Activated CD8-positive, alpha-beta memory T cell treated with anti-CD3 and anti-CD28 coated beads for 1 hour (primary cell): ENCODE measurements at places on chromosomes 7 and 10.
A peak's percentile ranks its signal among the peaks of the same experiment; 100 is the strongest.

- no peak for DNase-seq
These were observed 932 bp downstream of the ESYT2 start for GRCh38 chr7:158828133-158829020.

DNA sequence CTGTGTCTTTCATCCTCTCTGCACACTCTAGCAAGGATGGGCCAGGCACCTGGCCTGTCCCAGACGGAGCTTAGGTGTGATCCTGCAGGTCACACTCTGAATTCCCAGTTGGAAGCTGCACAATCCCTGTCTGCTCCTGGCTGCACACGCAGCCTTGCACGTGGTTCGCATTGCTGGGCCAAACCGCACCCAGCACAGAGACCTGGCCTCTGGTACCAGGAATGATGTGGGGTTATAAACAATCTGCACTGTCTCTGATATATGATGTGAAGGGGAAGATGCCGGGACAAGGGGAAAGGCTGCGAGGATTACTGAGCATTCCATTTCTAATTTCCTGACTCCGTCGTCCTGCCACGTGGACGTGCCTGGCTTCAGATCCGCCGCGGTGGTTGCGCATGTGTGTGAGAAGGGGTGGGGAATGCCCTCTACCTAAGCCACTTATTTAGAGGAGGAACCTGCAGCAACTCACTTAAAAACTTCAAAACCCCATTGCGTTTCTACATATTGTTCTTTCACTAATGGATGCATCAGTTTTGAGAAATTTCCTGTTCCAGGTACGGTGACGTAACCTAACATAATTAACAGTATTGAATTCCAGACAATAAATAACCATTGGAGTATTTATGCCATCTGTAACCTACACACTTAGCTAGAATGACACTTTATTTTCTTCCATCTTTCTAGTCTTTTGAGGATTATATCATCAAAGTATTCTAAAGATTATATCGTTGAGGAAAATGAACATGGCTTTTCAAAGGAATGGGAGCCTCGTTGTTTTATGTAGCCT is 559.7 kb upstream of the MGMT start:
- no peak for DNase-seq

DNA sequence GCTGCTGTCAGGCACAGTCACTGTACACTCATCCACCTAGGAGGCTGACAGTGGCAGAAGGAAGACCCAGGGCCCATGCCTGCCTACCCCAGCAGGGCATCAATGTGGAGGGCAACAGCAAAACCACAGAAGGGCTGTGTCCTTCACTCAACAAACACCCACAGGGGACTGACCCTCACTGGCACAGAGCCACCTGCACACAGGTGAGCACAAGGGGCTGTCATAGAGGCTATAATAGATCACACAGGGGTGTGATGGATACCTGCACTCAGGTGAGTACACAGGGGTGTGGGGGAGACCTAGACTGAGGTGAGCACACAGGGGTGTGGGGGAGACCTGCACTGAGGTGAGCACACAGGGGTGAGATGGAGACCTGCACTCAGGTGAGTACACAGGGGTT is 132.8 kb upstream of the TCERG1L start:
- DNase-seq = no peak

DNA sequence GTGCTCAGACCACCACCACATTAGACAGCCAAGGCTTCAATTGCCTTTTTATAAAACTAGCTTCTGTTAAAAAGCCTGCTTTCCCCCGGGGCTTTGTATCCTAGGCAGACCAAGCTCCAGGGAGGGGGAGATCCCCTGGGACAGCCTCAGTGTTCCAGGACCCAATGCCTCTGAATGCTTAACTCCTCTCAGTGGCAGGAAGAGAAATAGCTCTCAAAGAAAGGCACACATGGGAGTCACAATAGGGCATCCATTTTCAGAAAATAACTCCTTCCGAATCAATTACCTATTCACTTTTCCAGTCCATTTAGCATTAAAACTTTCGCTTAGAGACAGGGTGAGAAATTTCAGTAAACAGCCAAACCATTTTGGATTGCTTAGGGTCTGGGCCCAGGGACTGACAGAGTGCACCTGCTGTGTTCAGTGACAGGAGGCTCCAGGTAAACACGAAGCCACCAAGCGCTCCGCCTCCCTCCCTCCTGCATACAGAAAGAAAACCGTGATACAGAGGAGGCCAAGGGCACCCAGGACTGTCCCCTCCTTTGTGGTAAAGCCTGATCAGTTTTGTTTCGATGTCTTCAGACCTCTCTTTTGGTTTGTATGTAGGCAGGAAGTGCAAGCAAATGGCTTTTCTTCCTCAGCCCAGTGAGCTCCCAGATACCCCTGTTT is 599.7 kb downstream of the KCNMA1 start:
- no peak for DNase-seq

DNA sequence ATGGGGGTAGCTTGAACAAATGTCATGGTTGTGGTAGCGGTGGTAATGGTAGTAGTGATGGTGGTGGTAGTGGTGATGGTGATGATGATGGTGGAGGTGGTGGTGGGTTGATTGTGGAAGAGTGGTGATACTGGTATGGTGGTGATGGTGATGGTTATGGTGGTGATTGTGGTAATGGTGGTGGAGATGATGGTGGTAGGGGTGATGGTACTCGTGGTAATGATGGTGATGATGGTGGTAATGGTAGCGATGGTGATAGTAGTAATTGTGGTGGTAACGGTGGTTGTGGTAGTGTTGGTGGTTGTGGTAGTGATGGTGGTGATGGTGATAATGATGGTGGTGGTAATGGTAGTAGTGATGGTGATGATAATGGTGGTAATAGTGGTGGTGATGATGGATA is 65.7 kb upstream of the SDK1 start:
- no peak for DNase-seq

- peak; percentile 64 for DNase-seq
These were observed 145.3 kb downstream of the CELF2 start for GRCh38 chr10:11162828-11163599.

DNA sequence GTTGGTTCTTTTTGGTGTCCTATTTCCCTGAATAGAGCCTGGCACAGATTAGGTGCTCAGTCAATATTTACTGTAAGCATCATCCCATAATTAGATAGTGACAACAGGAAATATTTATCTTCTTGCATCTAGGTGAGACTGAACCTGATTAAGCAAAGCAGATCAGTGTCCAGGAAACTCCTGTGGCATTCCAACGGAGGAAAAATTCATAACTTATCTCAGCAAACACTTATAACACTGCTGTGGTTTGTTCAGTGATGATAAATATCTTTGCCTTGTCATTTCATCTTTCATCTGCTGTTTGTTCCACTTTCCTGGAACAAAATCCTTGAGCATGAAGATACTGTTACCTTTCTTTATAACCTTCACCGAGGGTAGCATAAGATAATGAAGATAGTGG is 1160.3 kb upstream of the AUTS2 start:
- DNase-seq = no peak

DNA sequence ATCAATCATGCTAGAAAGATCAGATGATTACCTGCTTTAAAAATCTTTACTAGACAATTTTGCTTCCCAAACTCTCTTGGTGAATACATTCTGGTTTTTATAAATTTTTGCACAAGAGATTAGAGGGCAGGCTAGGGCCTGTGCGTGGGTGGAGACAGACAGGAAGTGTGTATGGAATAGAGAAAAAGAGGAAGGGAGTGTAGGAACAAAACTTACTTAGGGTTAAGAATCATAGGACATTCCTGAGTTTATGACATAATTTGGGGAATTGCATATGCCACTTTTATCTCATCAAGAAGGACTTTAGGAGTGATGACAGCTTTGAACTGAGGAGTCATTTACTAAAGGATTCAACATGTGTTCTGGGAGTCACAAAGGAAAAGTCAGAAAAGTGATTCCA is 31.3 kb downstream of the LAMB1 start:
- DNase-seq = no peak

DNA sequence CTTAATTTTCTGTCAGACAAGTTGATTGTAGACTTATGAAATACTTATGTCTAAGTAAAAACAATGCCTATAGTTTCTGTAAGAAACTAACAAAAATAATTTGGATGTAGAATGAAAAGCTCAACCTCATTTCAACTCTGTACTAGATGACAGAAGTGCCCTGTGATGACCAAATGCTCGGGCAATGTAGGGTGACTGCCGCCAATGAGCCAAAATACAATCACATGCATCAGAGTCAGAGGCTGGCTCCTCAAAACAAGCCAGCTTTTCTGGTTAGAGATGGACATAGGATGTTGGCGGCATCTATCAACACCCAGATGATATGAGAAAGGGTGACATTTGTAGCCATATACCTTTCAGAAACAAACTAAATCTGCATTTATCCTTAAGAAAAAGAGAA is 23.9 kb downstream of the LMOD2 start:
- DNase-seq = no peak

DNA sequence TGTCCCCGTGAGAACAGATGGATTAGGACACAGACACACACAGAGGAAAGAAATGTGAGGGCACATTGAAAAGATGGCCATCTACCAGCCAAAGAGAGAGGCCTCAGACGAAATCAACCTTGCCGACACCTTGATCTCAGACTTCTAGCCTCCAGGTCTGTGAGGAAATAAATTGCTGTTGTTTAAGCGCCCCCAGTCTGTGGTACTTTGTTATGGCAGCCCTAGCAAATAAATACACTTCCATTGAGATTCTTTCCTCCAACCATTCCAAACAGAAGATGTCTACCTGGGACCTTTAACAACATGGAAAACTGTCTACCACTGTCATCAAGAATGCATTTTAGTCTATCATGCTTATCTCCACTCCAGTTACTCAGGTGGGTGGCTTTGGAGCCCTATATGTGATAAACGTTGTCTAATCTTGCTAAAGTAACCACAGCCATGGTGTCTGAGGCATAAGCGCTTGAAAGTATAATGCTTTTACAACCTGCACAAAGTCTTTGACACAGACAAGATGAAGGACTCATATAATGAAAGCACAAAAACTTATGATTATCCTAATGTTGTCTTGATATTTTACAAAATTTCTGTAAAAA is 244.3 kb downstream of the MTERF1 start:
- no peak for DNase-seq

DNA sequence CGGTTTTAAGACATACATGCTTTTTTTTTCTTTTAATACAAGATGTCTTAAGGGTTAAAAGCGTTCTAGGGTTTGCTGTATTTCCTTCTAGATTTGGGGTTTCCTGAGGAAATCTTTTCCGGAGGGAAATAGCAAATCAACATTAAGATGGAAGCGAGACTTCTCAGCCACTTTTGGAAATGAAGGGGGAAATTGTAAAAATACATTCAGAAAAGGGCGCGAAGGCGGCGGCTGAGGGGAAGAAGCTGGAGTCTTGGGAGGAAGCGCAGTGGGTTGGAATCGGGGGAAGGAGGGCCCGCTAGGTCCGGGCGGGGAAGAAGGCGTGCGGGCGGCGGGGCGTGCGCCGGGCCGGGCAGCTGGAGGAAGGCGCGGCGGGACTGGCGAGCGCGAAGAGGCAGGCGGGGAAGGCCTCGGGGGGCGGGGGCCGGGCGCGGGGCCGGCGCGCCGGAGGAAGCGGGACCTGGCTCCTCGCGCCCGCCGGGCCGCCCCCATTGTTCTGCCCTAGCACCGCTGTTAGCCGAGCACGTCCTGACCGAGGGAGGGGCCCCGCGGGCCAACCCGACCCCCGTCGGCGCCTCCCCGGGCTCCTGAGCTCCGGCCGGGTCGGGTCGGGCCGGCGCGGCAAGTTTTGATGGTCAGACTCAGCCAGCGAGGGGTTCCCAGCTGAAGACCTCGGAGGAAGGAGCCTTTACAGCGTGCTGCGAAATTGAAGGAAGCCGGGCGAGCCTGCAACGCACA is 1.5 kb upstream of the SKIDA1 start:
- DNase-seq = no peak

DNA sequence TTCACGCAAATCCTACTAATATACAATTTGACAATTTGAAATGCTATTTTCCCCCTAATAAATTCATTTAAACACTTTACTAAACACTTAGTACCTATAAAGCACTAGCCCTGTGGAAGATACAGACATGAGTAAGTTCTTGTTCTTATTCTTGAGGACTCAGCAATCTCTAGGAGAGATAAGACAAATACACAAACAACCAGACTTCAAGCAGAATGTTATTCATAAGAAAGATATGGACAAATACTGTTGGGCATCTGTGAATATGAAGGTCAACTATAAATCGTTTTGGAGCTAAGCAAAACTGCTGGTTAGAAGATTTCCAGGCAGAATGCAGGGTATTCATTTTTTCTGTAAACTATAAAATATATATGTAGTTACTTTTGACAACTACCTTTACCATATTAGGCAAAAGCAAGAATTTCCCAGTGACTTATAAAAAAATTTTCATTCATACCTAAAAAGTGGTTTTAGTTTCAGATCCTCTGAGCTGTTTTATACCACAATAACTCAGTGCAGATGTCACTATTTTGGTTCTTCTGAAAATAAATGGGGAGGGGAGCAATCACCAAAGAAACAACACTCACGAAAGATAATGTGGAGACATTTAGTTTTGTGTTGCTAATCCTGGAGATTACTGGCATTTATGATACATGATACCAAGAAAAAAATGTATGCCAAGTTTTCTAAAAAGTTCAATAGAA is 3.8 kb downstream of the VPS41 start:
- no peak for DNase-seq

GRCh38 chr10:27658788-27659187 is 86.8 kb downstream of the MKX start:
- DNase-seq = no peak

GRCh38 chr10:103671126-103671895 is 177.8 kb downstream of the NEURL1 start:
- DNase-seq = no peak

GRCh38 chr10:115432188-115432819 is 339.1 kb downstream of the ATRNL1 start:
- no peak for DNase-seq

DNA sequence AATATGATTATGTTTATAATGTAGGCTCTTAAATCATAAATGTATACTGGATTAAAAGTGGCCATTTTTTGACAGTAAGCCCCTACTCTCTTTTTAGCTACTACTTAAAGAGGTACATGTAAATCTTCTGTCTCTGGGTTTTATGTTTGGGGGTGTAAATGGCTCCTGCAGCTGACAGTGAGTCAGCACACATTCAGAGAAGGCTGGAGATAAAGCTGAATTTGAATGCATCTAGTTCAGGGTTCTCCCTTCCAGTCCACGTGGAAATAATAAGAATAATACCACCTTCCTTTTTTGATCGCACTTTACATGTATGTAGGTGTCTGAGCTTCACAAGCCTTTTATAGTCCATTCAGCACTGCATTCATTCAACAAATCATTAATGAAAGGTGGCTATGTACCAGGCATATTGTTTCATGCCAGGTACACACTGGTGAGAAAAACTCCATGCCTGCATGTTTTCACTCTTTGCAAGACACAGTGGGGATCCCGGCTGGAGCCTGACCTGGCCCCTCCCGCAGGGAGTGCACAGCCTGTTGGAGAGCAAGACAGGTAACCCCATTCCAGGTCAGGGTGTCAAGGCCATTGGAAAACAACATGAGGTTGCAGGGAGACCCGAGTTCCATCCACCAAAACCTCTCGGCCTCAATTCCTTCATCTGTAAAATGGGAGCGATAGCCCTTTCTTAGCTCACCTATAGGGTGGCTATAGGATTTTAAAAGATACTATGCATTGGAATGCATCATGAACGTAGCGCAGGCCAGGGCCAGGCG is 107.5 kb upstream of the ANLN start:
- DNase-seq = no peak

GRCh38 chr7:87479951-87480350 is 4.5 kb upstream of the ABCB4 start:
- no peak for DNase-seq

GRCh38 chr10:69730251-69731156 is 71.2 kb upstream of the COL13A1 start:
- DNase-seq = no peak
